Effector memory CD8-positive, alpha-beta T cell (primary cell): ENCODE measurements at places on chromosomes 6 and 20.

- DNase-seq = no peak
- H3K27me3 ChIP-seq = peaks cover 92% of the 10 kb centered on the region
- peaks cover 29% of the 10 kb centered on the region for H3K4me1 ChIP-seq
- no peak overlapping the region for H3K4me3 ChIP-seq
- peaks cover 5% of the 10 kb centered on the region for H3K36me3 ChIP-seq
- no peak overlapping the region for H3K27ac ChIP-seq
Measured at GRCh38 chr6:30447237-30447636, 42.1 kb upstream of the HLA-E start.

DNA sequence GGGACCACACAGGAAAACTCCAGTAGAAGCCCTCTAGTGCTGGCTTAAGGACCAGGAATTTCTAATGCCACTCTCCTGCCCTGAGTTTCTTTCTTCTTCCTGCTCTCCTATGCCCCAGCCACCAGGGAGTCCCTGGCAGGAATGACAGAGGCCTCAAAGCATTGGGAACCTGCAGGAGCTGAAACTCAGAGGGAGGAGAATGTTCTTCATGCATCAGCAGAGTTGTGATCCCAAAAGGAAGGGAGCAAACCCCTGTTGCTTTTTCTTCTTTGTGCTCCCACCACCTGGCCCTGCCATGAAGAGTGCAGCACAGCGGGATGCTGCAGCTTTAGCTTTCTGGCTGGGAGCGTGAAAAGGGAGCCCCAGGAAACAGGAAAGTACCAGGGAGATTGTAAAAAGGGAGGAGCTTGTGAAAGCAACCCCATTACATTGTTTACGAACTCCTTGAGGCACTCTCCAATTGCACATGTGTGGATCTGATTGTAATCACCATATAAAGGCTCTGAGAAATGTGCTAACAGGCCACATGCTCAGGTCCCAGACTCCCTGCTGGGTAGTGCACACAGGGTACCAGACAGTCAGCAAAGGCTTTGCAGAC is 34.7 kb upstream of the FKBP1A start:
- H3K4me3 ChIP-seq = no peak overlapping the region
- H3K27ac ChIP-seq = no peak overlapping the region
- H3K36me3 ChIP-seq = no peaks in the 10 kb centered on the region
- DNase-seq = no peak
- H3K4me1 ChIP-seq = peaks cover 3% of the 10 kb centered on the region
- peaks cover 84% of the 10 kb centered on the region for H3K27me3 ChIP-seq

DNA sequence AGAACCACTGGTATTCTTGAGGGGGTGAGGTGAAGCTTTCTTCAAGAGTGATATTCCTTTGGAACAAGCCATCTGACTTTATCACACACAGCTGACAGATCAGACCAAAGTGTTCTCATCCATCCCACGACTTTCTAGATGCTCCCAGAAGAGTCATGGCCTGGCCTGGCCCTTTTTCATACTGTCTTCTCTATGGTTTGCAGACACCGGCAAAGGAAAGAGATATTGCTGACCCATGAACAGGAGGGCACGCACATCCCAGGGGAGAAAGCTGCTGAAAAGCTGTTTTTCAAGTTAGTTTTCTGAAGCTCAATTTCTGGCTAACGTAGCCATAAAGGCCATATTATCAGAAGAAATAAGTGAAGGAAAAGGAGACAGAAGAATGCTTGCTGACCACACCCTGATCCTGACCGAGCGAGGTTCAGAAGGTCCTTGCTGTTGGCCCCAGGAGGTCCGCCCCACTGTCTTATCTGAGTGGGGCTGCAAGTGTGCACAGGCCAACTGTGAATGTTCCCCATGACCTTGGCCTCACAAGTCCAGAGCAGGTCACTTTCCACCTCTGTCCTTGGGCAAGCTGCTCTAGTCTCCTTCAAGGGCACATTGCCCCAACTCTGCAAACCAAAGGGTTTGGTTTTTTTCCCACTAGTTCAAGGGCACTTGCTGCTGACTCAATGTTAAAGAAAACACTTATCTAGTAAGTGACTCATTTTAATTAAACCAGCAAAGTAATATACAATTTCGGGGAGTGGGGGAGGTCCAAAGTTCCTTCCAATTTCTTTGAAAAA is 2.0 kb downstream of the ACSS1 start:
- H3K27ac ChIP-seq = peak overlapping the region; percentile 98
- no peaks in the 10 kb centered on the region for H3K27me3 ChIP-seq
- no peak for DNase-seq
- H3K4me3 ChIP-seq = peak overlapping the region; percentile 86
- peaks cover 40% of the 10 kb centered on the region for H3K4me1 ChIP-seq

GRCh38 chr6:164753517-164753916 is 555.9 kb downstream of the C6orf118 start:
- H3K4me3 ChIP-seq = no peak overlapping the region
- no peaks in the 10 kb centered on the region for H3K4me1 ChIP-seq
- no peaks in the 10 kb centered on the region for H3K27me3 ChIP-seq
- no peak for DNase-seq
- H3K27ac ChIP-seq = no peak overlapping the region

DNA sequence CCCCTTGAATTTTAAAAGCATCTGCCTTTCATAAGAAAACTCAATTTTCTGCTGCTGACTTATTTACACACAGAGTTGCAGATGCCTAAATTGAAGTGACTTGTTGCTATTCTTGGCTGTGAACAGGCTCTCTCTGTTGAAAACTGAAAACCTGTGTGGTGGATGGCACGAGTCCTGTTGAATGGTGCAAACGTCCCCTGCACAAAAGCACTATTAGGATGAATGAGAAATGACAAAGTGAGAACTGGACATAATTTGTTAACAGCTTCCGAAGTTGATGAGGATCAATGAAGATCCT is 201.7 kb upstream of the PREP start:
- DNase-seq = no peak
- H3K27ac ChIP-seq = no peak overlapping the region
- no peaks in the 10 kb centered on the region for H3K27me3 ChIP-seq

DNA sequence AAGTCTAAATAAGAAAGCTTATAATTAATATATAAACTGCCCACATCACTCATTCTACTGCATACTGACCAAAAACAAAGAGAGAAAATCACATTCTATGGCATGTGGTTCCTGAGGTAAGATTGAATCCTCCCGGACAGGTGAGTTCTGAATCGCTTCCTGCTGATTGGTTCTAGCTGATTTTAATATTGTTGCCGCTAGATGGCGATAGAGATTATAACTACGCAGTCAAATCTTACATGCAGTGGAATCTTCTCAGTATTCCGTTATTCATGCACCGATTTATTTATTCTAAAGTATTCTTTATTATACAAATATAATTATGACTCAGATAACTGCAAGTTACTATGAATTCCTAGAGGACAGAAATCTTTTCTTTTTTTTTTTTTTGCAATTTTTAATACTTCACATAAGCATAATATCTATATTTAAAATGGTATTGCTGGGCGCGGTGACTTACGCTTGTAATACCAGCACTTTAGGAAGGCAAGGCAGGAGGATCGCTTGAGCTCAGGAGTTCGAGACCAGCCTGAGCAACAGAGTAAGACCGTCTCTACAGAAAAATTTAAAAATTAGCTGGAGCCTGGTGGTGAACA is 24.2 kb upstream of the TMX4 start:
- peaks cover 23% of the 10 kb centered on the region for H3K27me3 ChIP-seq
- H3K27ac ChIP-seq = no peak overlapping the region
- no peaks in the 10 kb centered on the region for H3K36me3 ChIP-seq
- peak; percentile 45 for DNase-seq

DNA sequence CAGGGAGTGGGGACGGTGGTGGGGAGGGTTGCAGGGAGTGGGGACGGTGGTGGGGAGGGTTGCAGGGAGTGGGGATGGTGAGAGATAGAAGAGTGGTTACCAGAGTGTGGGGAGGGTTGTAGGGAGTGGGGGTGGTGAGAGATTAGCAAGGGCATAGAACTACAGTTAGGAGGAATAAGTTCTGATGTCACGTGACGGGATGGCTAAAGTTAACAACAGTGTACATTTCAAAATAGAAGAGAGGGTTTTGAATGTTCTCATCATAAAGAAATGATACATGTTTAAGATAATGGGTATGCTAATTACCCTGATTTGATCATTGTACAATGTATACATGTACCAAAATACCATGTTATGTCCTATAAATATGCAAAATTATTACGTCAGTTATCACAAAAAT is 57.6 kb upstream of the FRMD1 start:
- H3K27ac ChIP-seq = no peak overlapping the region
- peaks cover 7% of the 10 kb centered on the region for H3K27me3 ChIP-seq
- DNase-seq = no peak
- H3K4me3 ChIP-seq = no peak overlapping the region
- peaks cover under 1% of the 10 kb centered on the region for H3K4me1 ChIP-seq

GRCh38 chr20:57440678-57441509 is 49.7 kb downstream of the RBM38 start:
- no peak for DNase-seq
- H3K4me1 ChIP-seq = peaks cover 9% of the 10 kb centered on the region
- no peak overlapping the region for H3K4me3 ChIP-seq
- no peaks in the 10 kb centered on the region for H3K27me3 ChIP-seq
- peaks cover 3% of the 10 kb centered on the region for H3K36me3 ChIP-seq
